Activated CD8-positive, alpha-beta memory T cell treated with anti-CD3 and anti-CD28 coated beads for 48 hours (primary cell): ENCODE measurements at places on chromosomes 3 and 15.

DNA sequence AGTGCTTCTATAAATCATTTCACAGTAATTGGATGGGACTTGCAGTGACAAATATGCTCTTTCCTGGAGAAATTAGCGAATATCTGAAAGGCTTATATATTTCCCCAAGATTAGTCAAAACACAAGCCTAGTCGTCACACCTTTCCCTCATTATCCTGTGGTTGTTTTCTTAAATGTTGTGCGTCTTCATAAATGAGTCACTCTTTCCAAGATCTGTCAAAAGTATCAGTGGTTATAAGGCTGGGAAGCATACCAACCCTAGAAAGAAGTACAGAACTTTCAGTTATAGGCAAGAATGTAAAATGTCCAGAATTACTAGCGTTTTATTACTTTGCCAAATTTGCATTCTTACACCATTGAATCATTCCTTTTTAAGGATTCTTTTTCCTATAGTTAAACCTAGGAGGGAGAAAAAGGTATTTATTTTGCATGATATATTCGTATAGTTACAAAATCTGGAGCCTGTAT lies 33.6 kb downstream of the TMEM212 start:
- DNase-seq = no peak

DNA sequence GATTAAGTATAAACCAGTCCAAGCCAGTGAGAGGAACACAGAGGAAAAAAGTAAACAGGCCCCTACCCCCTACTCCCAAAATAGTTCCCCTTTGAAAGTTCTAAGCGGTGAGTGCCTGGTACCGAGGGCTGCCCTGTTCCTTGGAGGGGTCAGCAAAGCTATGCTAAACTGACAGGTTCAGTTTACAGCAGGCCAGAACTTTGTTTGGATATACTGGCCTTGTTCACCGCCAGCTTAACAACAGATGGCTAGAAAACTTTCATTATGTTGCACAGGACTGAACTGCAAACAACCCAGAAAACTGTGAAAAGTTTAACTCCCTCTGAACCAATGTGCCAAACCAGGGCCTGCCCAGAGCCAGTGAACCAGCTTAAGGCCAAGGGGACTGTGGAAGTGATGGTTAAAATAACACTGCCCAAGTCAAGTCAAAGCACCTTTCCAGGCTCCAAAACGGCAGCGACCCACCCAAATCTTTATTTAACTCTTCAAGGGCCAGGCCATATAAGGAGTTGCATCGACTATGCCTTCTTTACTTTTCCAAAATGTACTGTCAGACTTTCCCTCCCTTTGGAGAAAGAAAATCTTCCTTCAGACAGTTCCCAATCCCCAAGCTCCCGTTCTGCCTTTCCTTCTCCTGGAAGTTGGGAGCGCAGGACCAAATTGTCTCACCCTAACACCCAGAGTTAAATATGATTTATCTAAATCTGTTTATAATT lies 448.0 kb downstream of the FOXP1 start:
- DNase-seq = no peak

DNA sequence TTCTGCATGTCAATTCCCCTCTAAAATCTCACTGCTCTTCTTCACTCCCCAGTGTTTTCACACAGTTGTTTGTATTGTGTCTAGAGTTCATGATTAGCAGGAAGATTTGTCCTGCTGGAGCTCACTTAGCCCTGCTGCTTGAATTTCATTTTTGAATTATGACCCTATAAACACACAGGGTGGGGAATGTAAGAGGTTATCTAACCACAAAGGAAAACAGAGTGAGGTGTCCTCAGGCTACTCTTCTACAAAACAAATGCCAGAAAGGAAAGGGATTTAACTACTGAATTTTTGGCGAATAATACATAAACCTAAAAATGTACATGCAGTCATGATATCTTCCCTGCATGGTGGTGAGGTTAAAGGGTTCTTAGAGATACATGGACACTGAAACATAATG lies 215.1 kb upstream of the CNTN4 start:
- DNase-seq = no peak

DNA sequence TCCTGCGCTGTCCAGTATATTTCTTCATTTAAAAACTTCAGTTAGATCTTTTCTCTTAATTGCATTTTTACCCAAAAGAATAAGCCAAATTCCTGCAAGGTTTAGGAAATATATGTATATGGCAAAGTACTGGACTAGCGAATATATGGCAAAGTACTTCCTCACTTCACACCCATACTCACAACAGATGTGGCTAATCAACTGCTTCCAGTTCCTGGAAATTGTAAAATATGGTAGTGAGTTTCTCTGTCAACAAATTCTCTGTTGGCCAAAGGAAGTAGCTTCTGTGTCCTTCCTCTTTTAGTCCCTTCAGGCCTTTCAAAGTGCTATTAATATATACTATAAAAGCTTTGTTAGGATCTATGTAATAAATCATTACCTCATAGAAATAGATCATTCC lies 22.0 kb downstream of the GPR15 start:
- no peak for DNase-seq
